LoVo (cell line): ENCODE measurements at places on chromosomes 3 and 15.

- DNase-seq: no peak
These were observed 63.9 kb downstream of the CGNL1 start for GRCh38 chr15:57440167-57440566.

- peak; percentile 18 for DNase-seq
These were observed 3.2 kb downstream of the ZXDC start for GRCh38 chr3:126472277-126473006.

DNA sequence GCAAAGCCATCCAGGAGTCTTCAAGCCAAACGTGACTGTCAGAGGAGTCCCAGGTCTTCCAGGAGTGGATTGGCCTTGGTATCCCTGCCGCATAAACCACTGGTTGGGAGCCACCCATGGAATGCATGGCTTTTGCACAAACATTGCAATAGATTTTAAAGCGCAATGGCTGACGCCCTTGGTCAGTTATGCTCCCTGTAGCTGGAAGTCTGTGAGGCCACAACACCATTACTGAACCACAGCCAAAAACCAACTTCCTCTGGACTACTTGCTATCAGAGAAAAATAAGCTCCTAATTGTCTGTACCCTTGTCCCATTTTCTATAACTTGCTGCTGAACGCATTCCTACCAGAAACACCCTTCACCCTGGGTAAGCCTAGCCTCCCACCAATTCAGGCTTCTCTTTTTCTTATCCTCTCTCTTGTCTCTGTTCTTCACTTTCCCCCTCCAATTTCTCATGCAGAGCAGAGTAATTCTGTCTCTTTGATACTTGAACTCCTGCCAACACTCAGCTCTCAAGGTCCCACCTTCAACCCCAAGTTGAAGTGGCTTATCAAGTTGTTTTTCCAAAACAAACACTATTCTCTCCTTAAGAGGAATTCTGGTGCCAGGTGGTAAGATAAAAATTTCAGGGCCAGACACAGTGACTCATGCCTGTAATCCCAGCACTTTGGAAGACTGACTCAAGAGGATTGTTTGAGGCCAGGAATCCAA, 176.4 kb upstream of the UBE2E1 start:
- DNase-seq: peak; percentile 82

GRCh38 chr15:70141376-70142071, 43.8 kb upstream of the TLE3 start:
- no peak for DNase-seq

DNA sequence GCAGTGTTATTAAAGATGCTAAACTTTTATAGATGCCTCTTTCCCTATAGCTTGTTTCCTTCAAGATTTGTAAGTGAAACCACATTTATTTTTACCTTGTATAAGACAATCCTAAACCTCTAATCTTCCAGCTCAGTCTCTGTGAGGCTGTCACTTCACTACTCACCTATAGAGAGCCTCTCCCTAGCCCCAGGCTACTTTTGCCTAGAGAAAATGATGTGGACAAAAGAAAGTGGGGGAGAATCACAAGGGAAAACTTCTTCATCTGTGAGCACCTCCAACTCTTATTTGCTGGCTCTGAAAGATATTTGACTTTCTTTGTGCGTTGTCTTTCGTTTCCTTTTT, 74.9 kb upstream of the SCN5A start:
- no peak for DNase-seq

DNA sequence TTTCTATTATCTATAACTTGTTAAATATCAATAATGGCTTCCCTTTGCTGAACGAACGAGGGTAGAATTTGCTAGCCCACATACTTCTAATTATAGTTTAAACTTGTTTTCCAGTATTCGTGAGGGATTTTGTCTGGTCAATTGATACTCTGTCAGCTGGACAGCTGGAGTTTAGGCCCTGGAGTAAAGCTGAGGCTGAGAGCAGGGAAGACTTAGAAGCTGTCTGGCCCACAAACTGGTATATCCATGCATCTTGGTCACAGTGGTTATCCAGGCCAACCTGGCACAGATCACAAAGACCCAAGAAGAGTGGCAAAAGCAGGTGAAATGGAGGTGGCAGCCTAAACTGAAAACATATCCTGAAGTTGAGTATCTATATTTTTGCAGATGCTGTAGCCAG, 19.3 kb downstream of the ARHGAP31 start:
- no peak for DNase-seq

GRCh38 chr15:60116456-60117089, 112.5 kb downstream of the FOXB1 start:
- DNase-seq: peak; percentile 16

- DNase-seq: no peak
These were observed 30.8 kb downstream of the MLH1 start for GRCh38 chr3:37024092-37024491.

- no peak for DNase-seq
These were observed 50.7 kb upstream of the TPRG1 start for GRCh38 chr3:189121092-189121491.

GRCh38 chr3:16883057-16883722, 1.6 kb upstream of the PLCL2 start:
- DNase-seq: no peak

- peak; percentile 19 for DNase-seq
These were observed 721 bp downstream of the P2RY1 start for GRCh38 chr3:152835601-152836102.

DNA sequence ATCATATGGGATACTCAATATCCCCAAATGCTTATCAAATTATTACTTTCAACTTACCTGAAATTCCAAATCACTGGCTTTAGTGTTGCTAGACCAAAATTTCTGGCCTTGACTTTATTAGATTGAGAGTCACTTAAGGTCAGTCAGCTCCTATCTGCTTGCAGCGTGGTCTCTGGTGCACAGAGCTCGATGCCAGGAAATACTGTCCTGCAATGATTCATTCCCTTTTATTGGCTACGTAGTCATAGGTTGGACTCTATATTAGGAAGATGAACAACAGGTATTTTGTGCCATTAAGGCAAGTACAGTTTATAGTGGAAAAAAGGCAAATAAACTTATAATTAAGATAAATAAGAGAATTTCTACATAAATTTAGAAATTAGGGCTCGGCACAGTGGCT, 378.6 kb upstream of the MCTP2 start:
- no peak for DNase-seq

- DNase-seq: no peak
These were observed 124.0 kb upstream of the WNT5A start for GRCh38 chr3:55611121-55611520.

DNA sequence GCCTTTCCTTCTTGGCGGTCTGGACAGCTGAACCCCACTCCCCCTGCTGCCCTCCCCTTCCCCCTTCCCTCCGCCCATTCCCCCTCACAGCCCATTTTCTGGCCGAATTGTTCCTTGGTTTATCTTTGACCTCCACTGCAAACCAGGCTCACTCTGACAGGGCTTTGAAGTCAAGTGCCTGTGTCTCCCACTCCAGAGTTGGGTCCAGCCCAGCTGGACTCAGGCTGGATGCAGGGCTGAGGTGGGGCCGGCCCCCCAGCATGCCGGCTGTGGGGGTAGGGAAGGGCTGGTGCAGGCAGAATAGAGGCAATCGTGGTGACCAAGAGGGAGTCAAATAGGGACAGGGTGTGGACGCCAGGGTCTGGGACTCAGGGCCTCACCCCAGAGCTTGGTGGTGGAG, 57.0 kb upstream of the MRPS22 start:
- no peak for DNase-seq

GRCh38 chr3:64741341-64741740, 53.5 kb upstream of the ADAMTS9 start:
- DNase-seq: no peak

DNA sequence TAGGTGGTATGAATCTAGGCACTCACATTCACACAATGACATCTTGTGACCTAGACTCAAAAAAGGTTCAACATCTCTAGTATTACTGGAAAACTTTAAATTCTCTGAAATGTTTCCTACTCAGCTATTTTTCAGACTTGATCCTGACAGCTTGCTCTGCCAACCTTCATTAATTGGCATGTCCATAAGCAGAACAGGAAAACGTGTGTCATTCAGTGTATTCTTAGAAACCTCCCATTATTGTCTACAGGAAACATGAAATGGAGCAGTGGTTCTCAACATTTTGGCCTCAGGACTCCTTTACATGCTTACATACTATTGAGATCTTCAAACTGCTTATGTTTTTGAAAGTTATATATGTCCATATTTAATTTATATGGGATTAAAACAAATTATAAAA, 363.2 kb downstream of the NAALADL2 start:
- no peak for DNase-seq

- no peak for DNase-seq
These were observed 52.4 kb downstream of the ATP8B4 start for GRCh38 chr15:50066666-50067065.

- DNase-seq: no peak
These were observed 196.4 kb downstream of the CADPS start for GRCh38 chr3:62678841-62679240.

- no peak for DNase-seq
These were observed 342.0 kb upstream of the NR2F2 start for GRCh38 chr15:95988574-95988887.

DNA sequence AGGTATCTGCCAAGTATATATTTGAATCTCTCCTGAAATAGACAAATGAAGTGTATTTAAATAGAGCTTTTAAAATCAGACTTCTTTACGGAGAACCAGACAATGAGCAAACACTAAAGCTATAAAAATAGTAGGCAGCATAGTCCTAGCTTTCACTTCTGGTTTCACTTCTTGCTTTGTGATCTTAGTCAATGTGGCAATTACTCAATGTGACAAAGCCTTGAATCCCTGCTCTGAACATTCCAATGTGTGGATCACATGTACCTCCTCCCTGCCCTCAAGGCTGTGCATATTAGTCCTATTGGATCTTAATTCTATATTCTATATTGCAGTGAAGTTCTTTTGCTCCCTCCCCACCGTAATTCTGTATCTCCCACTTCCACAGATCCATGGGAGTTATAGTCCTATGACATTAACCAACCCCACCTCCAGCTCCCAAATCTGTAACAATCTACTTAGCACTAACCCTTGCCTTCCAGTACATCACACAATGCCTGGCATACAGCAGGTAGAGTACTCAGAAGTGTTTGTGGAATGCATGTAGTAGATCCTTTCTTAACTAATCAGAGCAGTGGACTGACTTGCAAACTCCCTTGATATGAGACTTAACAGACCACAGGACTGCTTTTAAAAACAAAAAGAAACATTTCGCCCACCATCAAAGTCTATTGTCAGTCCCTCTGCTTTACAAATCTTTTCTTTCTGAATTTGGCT, 24.3 kb upstream of the CP start:
- peak; percentile 63 for DNase-seq

DNA sequence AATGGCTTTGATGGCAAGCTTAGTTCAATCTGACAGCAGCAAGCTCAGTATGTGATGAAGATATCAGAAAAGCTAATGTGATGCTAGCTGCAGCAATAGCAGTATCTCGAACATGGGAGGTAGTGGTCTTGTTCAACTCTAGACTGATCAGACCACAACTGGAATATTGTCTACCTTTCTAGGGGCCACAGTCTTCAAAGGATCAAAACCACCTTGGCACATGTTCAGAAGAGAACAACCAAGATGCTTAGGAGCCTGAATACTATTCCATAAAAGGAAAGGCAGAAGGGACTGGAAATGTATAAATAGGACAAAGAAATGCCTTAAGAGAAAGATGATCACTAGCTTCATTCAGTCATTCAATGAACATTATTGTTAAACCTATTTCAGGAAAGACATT, 2.3 kb downstream of the C3orf70 start:
- no peak for DNase-seq

- DNase-seq: no peak
These were observed 54.0 kb downstream of the FAM43A start for GRCh38 chr3:194739498-194740284.
